ENCODE measurements at places on chromosomes 6 and 20.

DNA sequence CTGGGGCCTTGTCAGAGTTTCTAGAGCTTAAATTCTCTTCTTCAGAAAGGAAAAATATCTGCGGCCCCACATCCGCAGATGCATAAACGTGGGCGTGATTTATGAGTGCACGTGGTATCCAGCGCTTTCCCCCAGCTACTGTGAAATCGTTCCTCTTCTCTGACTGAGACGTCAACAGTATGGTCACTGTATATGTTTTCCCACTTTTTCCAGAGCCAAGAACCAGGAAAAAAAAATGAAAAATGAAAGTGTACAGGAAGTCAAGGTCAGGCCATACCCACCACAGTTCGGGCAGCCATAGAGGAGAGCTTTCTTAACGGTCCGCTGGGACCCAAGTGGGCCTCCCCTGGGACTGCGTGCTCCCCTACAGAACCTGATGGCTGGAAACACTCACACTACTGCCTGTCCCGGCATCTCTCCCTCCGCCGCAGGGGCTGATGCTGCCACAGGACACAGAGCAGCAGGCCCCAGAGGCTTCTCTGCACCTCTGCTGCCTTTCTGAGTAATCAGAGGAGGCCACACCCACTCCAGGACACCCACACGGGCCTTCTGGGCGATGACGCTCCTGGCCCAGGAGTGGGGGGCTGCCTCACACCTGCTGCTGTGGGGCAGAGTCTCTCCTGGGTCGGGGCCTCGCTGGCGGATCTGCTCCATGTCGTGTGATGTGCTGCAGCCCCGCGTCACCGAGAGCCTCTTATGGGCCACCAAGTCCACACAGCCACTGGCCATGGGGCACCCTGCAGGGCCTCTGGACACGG, 16.4 kb upstream of the STX16 start:
- DNase-seq = no peak

DNA sequence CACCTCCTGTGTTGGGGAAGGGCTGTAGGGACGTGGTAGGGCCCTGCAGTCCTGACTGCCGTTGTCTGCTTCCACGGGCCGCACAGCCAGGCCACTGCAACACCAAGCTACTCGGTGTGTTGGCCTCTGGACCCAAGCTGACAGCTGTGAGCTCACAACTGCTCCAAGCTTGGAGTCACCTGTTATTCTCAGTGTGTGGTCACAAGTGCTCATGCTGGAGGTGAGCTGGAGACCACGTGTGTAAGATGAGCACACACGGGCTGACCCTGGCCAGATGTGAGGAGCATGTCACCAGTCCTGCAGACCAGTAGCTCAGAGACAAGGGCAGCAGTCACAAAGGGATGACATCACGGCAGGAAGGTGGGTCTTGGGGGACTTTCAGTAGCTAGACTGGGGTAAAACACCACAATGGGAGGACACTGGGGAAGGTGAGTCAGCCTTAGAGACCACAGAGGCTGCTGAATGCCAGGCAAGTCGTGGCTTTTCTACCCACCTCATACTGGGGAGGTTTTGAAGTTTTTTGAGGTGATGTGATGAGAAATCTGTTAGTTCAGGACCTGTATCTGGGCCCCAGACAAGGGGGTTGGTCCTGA, 87.3 kb downstream of the FAM120B start:
- no peak for DNase-seq

DNA sequence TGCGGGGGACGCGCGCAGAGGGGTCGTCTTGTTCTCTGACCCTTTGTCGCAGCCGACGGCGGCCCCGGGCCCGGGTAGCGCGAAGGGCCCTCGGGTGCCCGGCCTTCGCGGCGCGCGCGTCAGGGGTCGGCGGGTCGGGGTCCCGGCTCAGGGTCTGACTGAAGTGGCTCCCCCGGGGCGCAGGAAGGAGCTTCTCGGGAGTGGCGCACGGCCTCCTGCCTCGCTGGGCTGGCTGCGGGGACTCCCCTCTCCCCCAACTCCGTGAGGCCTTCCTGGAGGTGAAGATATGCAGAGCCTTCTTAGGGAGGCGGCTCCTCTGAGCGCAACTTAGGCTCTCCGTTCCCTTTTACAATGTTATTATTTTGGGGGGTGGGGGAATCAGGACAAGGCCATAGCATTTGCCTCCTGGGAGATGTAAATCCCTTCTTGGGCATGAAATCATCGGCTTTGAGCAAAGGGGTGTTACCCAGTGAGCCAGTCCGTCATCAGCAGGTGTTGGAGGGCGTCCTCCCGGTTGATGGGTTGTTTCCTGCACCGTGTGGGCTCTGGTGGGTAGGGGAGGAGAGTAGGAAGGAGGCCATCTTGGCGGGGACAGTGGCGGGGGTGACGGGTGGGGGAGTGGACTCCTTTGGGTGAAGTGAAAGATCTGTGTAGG, 523 bp downstream of the CDS2 start:
- peak; percentile 63 for DNase-seq

GRCh38 chr20:21836346-21836745, 130.9 kb downstream of the PAX1 start:
- no peak for DNase-seq

GRCh38 chr6:31090973-31091364, 21.4 kb downstream of the C6orf15 start:
- DNase-seq = no peak

DNA sequence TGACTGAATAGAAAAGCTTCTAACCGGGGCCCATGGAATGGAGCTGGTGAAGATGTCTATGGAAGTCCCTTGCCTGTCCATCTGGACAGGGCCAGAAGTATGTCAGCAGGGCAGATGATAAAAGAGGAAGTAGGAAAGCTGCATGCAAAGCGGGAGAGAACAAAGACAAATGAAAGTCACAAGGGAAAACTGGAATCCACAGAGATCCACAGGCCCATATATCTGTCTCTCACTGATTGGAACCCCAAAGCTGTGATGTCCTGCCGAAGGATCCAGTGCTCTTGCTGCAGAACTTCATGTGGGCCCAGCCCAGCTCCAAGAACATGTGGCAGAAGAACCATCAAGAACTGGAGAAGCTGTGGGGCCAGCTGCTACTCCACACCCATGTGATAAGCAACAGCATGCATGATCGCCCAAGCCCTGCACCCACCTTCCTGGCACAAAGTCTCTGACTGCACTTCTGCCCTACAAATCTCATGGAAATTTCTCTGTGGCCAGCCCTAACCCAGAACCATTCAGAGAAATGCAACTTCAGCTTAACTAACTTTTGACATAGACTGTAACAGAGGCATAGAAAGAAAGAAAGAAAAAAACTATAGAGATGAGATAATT, 716.0 kb downstream of the KIF16B start:
- DNase-seq = no peak

GRCh38 chr6:156839591-156840001, 62.4 kb downstream of the ARID1B start:
- DNase-seq = no peak

- DNase-seq = no peak
These were observed 173.6 kb upstream of the CNR1 start for GRCh38 chr6:88339761-88340160.

DNA sequence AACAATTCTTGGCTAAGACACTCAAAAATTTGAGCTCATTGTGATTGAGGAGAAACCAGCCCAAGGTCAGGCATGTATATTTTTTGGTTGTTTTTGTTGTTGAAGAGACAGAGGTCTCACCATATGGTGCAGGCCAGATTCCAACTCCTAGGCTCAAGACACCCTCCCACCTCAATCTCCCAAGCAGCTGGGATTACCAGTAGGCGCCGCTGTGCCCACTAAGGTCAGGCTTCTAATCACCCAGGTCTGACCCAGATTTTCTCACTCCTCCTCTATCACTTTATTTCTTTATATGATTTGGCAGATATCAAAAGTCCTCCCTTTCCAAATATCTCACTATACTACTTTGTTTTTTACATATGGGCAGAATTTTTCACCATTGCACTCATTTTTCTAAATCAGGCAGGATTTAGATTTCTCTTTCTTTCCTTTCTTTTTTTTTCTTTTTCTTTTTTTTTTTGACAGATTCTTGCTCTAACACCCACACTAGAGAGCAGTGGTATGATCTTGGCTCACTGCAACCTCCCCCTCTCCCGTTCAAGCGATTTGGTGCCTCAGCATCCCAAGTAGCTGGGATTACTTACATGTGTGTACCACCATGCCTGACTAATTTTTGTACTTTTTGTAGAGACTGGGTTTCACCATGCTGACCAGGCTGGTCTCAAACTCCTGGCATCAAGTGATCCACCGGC, 1.7 kb upstream of the C6orf141 start:
- no peak for DNase-seq

GRCh38 chr6:32941214-32941768, 463 bp upstream of the HLA-DMB start:
- peak; percentile 28 for DNase-seq

DNA sequence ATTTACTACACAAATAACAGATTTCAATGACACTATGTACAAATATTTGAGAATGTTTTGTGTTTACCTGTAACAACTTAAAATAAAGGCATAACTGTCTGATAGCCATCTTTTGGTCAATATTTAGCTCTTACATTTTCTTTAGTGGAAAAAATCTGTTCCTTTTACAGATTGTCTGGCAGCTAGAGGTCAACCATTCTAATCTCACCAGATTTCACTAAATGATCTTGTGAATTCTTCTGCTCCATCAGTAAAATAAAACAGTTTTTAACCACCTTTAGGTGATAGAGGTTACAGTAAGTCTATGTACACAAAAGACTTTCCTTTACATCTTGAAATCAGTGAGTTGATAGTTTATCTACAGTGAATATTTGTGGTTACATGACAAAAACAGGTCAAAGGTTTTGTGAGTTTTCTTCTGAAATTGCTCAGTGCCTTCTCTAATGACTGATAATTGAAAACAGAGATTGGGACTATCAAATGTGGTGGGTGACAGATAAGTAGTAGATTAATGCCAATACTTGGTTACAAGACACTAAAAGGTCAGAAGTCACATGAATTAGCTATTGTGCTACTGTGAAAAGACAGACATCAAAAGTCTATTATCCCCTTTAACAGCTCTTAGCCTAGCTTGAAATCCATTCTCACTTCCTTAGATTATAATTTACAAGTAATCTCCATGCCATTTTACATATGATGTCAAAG, 47.4 kb downstream of the BMP5 start:
- no peak for DNase-seq

DNA sequence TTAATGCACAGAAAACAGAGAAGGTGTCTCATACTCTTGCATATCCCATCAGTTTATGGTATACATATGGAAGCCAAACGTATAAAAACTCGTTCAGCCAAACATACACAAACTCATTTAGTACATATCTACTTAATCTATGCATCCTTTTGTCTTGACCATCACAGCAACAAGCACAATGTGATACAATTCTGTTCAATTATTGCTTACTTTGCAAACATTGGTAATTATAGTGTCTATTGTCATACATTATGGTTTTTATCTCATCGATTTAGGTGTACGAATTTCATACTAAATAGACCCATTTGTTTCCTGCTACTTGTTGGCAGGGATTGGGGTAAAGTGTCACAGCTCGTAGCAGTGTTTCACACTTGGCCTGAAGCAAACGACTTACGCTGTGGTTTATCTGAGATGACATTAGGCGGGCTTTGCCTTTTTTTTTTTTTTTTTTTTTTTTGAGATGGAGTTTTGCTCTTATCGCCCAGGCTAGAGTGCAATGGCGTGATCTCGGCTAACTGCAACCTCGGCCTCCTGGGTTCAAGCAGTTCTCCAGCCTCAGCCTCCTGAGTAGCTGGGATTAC, 425.9 kb upstream of the JARID2 start:
- no peak for DNase-seq

GRCh38 chr20:7806831-7807230, 133.4 kb downstream of the HAO1 start:
- DNase-seq = no peak

DNA sequence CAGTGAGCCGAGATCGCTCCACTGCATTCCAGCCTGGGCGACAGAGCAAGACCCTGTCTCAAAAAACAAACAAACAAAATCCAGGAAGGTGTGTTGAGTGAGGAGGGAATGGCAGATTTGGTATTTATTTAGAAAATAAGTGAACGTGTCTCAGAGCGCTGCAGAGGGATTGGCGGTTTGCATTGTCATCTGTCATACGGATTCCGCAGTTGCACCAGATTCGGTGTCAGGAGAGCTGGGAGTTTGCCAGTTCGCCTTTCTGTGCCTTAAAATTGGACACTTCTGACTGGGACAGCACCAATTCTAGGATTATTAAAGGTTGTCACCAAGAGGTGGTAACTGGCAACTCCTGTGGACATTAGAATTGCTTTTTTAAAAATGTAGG, 912 bp downstream of the SNRNP48 start:
- DNase-seq = no peak

GRCh38 chr6:26064619-26065257, 22.5 kb upstream of the HFE start:
- DNase-seq = peak; percentile 28

DNA sequence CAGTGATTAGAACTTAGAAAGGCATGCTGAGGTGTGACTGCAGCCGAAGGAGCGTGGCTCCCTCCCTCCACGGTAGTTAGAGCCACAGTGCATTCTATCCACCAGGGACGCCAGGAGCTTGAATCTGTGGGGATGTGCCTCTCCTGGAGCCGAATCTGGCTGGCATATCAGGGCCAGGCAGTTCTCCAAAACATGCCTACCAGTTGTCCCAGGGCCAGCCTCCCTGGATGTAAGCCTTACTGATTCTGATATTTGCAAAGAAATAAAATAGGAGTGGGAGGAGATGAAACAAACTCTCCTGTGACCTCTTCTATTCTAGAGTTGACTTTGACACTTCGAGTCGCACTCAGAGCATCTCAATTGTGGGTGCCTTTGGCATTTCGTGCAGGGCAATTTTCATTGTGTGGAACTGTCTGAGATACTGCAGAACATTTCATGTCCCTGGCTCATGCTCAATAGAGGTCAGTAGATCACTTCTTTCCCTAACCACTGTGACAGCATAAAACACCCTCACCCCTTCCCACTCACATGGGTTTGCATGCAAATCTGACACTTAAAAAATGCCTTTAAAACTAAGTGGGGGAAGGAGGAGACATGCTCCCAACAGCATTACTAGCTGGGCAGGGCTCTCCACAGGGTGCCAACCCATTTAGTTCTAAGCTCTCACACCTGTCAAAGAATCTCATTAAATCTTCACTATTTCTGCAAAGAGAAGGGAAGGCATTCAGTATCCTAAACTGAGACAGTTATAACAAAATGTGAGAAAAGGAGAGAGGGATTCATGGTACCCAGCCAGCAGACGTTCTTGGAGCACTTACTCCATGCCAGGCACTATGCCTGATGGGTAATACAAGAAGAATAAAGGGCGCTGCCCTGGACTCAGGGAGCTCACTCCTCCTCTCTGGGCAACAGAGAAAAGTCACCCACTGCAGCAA, 378.9 kb downstream of the PREX1 start:
- DNase-seq = no peak

DNA sequence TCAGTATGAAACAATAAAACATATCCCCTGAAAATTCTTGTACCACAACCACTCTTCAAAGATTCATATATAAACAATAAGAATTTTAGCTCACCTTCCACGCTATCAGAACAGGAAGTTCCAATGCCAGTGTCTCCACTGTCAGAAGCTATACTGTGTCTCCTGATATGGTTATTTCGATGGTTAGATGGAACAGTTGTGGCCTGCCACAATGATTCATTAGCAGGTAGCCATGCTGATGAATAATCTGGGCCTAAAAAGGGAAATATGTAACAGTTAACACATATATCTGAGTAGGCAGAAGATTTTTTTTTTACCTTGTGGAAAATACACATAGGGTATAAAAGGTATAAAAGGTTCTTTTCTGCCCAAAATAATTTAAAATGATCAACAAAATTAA, 19.0 kb downstream of the CEP85L start:
- DNase-seq = no peak
